ENCODE measurements at places on chromosomes 2 and 18. TPM values are rescaled to one million over a fixed set of nuclear protein-coding genes. Genes with fewer than 3 reads are reported as not detected.

GRCh38 chr2:188114014-188114413, 177.7 kb upstream of the GULP1 start:
- no peak overlapping the region for H3K27ac ChIP-seq
- no peak overlapping the region for H3K4me3 ChIP-seq
- no peak for DNase-seq
- no peaks in the 10 kb centered on the region for H3K36me3 ChIP-seq
- no peaks in the 10 kb centered on the region for H3K4me1 ChIP-seq
- no peaks in the 10 kb centered on the region for H3K27me3 ChIP-seq

DNA sequence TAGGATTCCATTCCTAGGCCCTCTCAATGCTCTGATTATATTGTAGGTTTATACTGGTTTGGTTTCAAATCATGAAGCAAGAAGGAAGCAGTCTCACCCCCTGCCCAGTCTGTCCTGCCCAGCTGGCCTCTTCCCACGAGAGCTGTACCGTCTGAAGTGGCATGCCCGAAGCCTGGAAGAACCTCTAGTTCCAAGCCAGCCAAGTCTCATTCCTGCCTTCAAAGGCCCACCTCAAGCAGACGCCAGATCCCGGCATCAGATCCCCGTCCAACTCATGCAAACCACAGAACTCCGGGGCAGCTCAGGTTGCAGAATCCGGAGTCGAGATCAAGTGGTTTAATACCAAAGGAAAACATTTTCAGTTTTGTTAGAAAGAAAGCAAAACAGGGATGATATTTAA, 234.4 kb downstream of the LPIN1 start:
- H3K4me3 ChIP-seq: no peak overlapping the region
- H3K36me3 ChIP-seq: no peaks in the 10 kb centered on the region
- H3K27me3 ChIP-seq: no peaks in the 10 kb centered on the region
- H3K27ac ChIP-seq: no peak overlapping the region
- no peak for DNase-seq

The C2orf15 gene
- total RNA-seq: 1.4 TPM

DNA sequence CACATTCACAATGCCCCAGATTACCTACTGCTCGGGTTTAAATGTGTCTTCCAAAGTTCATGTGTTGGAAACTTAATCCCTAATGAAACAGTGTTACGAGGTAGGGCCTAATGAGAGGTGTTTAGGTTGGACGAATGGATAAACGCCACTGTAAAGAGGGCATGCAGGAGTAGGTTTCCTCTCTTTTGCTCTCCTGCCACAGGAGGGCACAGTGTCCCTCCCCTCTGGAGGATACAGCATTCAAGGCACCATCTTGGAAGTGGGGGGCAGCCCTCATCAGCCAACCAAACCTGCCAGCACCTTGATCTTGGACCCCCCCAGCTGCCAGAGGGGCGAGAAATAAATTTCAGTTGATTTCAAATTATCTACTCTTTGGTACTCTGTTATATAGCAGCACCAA, 103.5 kb downstream of the TSHZ1 start:
- no peaks in the 10 kb centered on the region for H3K36me3 ChIP-seq
- no peak overlapping the region for H3K27ac ChIP-seq
- no peaks in the 10 kb centered on the region for H3K4me1 ChIP-seq
- no peak overlapping the region for H3K4me3 ChIP-seq
- H3K27me3 ChIP-seq: no peaks in the 10 kb centered on the region

DNA sequence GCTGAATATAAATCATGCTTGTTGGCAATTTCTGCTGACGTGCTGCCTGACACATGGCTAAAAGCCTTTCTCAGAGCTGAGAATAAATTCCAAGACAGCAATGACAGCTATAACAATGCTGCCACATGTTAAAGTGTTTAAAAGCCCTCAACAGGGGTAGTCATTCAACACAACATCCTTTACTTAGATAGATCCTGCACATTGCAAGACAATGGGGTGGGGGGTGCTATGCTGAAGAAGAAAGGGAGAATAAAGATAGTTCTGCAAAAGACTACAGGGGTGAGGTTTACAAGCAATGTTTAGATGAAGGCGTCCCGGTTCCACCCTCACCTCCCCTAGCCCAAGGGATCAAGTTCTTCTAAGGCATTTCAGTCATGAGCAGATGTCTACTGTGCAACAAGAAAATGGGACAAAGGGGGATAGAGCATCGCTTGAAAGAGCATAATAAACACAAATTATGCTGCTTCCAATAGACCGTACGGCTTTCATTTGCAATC, 291.0 kb upstream of the ACVR2A start:
- H3K4me3 ChIP-seq: no peak overlapping the region
- H3K36me3 ChIP-seq: no peaks in the 10 kb centered on the region

The CNRIP1 gene
- total RNA-seq: 4.3 TPM

The UGT1A3 gene
- not detected for total RNA-seq

GRCh38 chr18:58161659-58162058, 117.6 kb downstream of the NEDD4L start:
- H3K27me3 ChIP-seq: no peaks in the 10 kb centered on the region
- no peak overlapping the region for H3K4me3 ChIP-seq
- no peak overlapping the region for H3K27ac ChIP-seq
- H3K36me3 ChIP-seq: no peaks in the 10 kb centered on the region
- peaks cover 9% of the 10 kb centered on the region for H3K4me1 ChIP-seq

The ADGRF3 gene
- total RNA-seq: not detected

The KCNG2 gene
- total RNA-seq: 0.68 TPM

DNA sequence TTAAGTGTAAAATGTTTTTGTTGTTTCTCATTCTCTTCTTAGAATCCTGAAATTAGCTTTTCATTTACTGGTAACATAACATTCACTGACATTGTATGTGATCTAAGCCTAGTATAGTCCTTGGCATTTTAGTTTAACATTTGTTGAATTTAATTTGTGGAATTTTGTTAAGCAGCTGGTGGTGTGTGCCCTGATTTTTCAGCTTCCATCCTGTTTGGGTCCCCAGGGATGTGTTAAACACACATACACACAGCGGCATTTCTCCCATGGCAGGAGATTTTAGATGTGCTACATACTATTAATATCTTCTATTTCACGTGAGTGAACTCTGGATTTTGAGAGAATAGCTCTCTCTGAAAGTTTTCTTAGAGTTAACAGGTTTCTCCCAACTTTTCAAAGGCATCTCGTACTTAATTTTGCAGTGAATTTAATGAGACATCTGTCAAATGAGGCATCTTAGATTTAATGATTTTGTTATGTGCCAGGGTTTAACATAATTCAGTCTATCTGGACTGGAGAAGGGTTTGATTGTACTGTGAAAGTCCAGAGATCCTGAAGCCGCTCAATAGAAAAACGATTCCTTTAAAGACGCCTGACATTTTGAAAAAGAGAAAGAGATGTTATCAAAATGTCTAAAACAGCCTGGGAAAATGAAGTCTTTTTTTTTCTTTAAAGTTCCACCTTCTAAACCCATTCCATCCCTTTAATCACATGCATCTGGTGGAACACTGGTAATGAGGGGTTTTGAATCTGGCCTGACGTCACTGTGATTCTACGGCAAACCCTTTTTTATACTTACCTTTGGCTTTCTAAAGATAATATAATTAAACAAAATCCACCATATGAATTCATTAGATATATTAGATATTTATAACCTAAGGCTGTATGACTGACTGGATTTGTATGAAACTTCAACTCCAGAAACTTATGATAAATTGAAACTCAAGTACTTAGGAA, 6.8 kb downstream of the PHLPP1 start:
- DNase-seq: no peak
- H3K27me3 ChIP-seq: no peaks in the 10 kb centered on the region
- H3K36me3 ChIP-seq: no peaks in the 10 kb centered on the region
- no peak overlapping the region for H3K4me3 ChIP-seq
- peak overlapping the region; percentile 30 for H3K27ac ChIP-seq

- H3K27ac ChIP-seq: no peak overlapping the region
- no peak overlapping the region for H3K4me3 ChIP-seq
- H3K27me3 ChIP-seq: no peaks in the 10 kb centered on the region
- H3K36me3 ChIP-seq: no peaks in the 10 kb centered on the region
- DNase-seq: no peak
Observed at GRCh38 chr2:98445683-98446581, 1.3 kb downstream of the INPP4A start.

The STARD6 gene
- not detected for total RNA-seq

DNA sequence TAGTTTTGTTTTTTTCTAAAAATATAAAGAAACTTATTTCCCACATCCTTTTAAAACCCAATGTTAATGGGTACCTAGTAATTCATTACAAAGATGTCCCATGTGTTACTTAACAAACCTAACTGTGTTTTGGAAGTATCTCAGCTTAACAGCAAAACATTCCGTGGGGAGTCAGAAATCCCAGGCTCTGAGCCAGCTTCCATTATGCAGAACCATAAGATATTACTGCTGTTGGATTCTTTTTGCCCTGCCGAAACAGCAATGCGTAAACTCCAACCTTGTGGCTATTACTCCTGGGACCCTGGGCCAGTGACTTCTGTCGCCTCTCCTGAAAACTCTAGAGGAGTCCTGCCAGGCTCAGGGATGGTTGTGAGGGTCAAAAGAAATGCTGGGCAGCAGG, 174.1 kb downstream of the UXS1 start:
- H3K27ac ChIP-seq: no peak overlapping the region
- no peaks in the 10 kb centered on the region for H3K27me3 ChIP-seq
- DNase-seq: no peak
- H3K4me1 ChIP-seq: no peaks in the 10 kb centered on the region
- H3K36me3 ChIP-seq: no peaks in the 10 kb centered on the region

DNA sequence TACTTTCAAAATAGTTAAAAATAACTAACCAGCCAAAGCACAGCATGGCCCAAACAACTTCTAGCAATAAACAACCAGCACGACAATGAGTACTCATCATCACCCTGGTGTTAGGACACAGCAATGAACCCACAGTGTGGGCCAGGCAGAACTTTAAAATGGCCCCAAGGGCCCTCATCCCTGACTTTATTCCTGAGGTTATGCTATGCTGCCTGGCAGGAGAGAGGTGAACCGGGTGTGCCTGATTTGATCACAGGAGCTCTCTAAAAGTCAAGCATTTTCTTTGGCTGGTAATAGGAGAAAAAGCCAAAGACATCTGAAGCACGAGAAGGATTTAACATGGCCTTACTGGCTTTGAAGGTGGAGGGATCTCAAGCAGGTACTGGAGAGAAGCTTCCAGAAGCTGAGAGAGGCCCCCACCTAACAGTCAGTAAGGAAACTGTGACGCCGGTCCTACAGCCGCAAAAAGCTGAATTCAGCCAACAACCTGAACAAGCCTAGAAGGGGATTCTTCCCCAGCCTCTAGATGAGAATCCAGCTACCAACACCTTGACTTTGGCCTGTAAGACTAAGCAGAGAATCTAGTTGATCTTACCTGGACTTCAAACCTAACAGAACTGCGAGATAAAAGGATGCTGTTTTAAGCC, 115.4 kb downstream of the DDX1 start:
- no peaks in the 10 kb centered on the region for H3K27me3 ChIP-seq
- no peak overlapping the region for H3K27ac ChIP-seq
- no peak overlapping the region for H3K4me3 ChIP-seq
- no peak for DNase-seq
- H3K36me3 ChIP-seq: no peaks in the 10 kb centered on the region

The MEP1B gene
- not detected for total RNA-seq

DNA sequence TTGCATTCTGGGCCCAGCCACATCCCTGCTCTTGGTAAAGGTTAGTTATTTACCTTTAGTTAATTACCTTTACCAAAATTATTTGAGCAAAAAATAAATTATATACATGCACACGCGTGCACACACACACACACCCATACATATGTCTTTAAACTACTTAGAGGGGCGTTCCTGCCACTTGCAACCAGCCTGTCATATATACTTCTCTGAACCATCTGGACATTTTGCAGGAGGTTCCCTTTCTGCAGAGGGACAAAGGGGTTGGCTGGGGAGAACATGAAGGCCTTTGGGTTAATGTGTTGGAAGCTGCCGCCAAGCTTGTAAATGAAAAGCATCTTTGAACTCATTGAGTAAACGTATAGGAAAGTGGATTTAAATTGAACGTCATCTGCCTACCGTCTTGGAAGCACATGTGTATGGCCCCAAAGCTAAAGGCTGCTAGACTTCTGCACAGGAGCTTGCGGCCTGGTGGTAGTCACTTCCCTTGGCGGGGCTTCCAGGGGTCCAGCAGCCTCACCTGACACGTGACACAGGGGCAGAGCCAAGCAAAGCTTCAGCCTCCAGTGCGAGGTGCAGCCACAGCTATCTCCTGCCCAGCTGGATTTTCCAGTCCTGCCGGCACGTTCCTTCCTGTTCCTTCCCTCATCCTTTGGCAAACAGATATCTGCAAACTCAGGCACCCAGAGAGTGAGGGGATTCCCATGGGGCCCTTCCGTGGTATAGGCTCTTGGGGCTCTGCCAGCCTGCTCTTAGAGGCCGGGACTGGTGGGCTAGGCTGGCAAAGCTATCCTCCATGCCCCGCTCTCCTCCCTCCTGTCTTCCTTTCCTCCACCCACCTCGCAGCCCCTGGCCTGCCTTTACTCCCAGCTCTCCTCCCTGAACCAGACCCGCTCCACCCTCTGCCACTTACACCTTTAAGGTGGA, 46.1 kb downstream of the SERTAD2 start:
- DNase-seq: no peak
- no peaks in the 10 kb centered on the region for H3K27me3 ChIP-seq
- no peaks in the 10 kb centered on the region for H3K36me3 ChIP-seq
- peaks cover 10% of the 10 kb centered on the region for H3K4me1 ChIP-seq
- no peak overlapping the region for H3K4me3 ChIP-seq
- H3K27ac ChIP-seq: no peak overlapping the region

The DCDC2C gene
- total RNA-seq: 0.39 TPM

- H3K27ac ChIP-seq: no peak overlapping the region
- no peak overlapping the region for H3K4me3 ChIP-seq
- H3K27me3 ChIP-seq: no peaks in the 10 kb centered on the region
- no peaks in the 10 kb centered on the region for H3K36me3 ChIP-seq
- no peak for DNase-seq
Observed at GRCh38 chr2:49224426-49225010, 70.2 kb upstream of the FSHR start.

- no peak overlapping the region for H3K4me3 ChIP-seq
- H3K4me1 ChIP-seq: no peaks in the 10 kb centered on the region
- DNase-seq: peak; percentile 48
- H3K36me3 ChIP-seq: no peaks in the 10 kb centered on the region
Observed at GRCh38 chr2:232537499-232537898, 2.0 kb upstream of the CHRNG start.

GRCh38 chr18:668260-668659, 10.8 kb downstream of the TYMS start:
- no peak overlapping the region for H3K4me3 ChIP-seq
- H3K4me1 ChIP-seq: no peaks in the 10 kb centered on the region
- H3K27me3 ChIP-seq: no peaks in the 10 kb centered on the region
- no peak for DNase-seq

- no peaks in the 10 kb centered on the region for H3K27me3 ChIP-seq
- no peaks in the 10 kb centered on the region for H3K4me1 ChIP-seq
- H3K27ac ChIP-seq: no peak overlapping the region
- DNase-seq: no peak
- H3K36me3 ChIP-seq: no peaks in the 10 kb centered on the region
Observed at GRCh38 chr18:73531601-73532000, 616.0 kb downstream of the FBXO15 start.

The SIX3 gene
- not detected for total RNA-seq

The CD8B gene
- 4.5 TPM for total RNA-seq
